Kidney glomerular epithelial cell (primary cell): ENCODE measurements at places on chromosomes 6 and 20.

- no peak for DNase-seq
These were observed 53.6 kb upstream of the ZNF337 start for GRCh38 chr20:25750220-25750764.

DNA sequence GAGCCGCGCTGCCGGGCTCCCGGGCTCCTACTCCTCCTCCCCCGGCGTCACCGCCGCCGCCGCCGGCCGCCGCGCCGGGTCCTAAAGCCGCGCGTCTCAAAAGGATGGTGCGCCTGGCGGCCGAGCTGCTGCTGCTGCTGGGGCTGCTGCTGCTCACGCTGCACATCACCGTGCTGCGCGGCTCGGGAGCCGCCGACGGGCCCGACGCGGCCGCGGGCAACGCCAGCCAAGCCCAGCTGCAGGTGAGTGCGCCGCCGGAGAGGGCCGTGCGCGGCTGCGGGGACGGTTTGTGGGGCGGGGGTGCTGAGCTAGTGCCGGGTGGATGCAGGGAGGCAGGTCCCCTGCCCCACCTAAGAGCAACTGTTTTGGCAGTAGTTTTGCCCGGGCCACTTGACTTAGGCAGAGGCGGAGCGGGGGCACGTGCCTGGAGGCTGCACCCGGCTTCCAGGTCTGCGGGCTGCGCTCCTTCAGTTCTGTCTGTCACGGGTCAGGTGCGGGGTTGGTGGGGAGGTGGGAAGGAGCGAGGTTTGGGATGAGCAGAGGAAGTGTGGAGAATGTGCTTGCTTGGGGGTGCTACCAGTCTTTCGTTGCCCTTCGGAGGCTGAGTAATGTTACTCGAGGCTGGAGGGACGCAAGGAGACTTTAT, 722 bp downstream of the ISM1 start:
- peak; percentile 38 for DNase-seq

GRCh38 chr6:161152907-161153662, 120.8 kb downstream of the AGPAT4 start:
- DNase-seq, result no peak

- DNase-seq, result peak; percentile 95
These were observed 287.6 kb downstream of the ESR1 start for GRCh38 chr6:152094992-152095592.

GRCh38 chr6:127924440-127924839, 23.6 kb upstream of the THEMIS start:
- DNase-seq, result no peak
